ENCODE measurements at places on chromosomes 7 and 10. TPM values are rescaled to one million over a fixed set of nuclear protein-coding genes. Genes with fewer than 3 reads are reported as not detected.

Gene LIPK
- total RNA-seq, result not detected

Gene MYH16
- total RNA-seq, result not detected

Gene FUOM
- 33.9 TPM for total RNA-seq

Gene KIAA1549
- 11.6 TPM for total RNA-seq

Gene MUC12
- total RNA-seq, result 3.8 TPM

Gene CPA1
- total RNA-seq, result not detected

Gene TUBB8
- 1.4 TPM for total RNA-seq

Gene TLX1
- not detected for total RNA-seq

Gene ELFN1
- 5.0 TPM for total RNA-seq

Gene SEMA3C
- 3.1 TPM for total RNA-seq

Gene SPDYE16
- total RNA-seq, result not detected

Gene HTR5A
- total RNA-seq, result not detected

Gene CASP7
- total RNA-seq, result 5.7 TPM

Gene SPDYE2
- not detected for total RNA-seq

Gene ZNF365
- total RNA-seq, result 0.35 TPM

DNA sequence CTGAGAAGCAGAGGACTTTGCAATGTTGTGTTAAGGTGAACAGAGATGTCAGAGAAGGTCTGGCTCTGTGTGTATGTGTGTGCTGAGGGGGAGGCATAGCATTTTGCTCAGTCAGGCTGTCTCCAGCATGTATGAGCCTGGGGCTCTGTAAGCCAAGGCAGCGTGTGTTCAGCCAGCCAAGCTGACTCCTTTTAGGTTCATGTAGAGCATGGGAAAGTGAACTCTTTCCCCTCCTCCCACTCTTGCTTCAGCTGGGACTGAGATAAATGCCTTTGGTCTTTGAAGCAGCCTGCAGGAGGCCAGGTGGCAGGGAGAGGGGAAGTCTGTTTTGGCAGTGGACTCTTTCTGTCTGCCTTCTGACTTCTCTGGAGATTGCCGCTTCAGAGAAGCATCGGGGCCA is 3.8 kb downstream of the SFXN2 start:
- H3K36me3 ChIP-seq, result peaks cover 17% of the 10 kb centered on the region
- H3K27me3 ChIP-seq, result no peaks in the 10 kb centered on the region
- peak; percentile 60 for DNase-seq
- H3K27ac ChIP-seq, result peak overlapping the region; percentile 59
- H3K4me3 ChIP-seq, result 0 out of 2 replicates have a peak overlapping the region, but pooled peaks have one; percentile 2
- peaks cover 36% of the 10 kb centered on the region for H3K4me1 ChIP-seq

- DNase-seq, result no peak
- no peaks in the 10 kb centered on the region for H3K27me3 ChIP-seq
- H3K4me3 ChIP-seq, result no peak overlapping the region
- no peaks in the 10 kb centered on the region for H3K36me3 ChIP-seq
- peaks cover 6% of the 10 kb centered on the region for H3K4me1 ChIP-seq
Observed at GRCh38 chr10:2938869-2939268, 128.5 kb upstream of the PFKP start.

DNA sequence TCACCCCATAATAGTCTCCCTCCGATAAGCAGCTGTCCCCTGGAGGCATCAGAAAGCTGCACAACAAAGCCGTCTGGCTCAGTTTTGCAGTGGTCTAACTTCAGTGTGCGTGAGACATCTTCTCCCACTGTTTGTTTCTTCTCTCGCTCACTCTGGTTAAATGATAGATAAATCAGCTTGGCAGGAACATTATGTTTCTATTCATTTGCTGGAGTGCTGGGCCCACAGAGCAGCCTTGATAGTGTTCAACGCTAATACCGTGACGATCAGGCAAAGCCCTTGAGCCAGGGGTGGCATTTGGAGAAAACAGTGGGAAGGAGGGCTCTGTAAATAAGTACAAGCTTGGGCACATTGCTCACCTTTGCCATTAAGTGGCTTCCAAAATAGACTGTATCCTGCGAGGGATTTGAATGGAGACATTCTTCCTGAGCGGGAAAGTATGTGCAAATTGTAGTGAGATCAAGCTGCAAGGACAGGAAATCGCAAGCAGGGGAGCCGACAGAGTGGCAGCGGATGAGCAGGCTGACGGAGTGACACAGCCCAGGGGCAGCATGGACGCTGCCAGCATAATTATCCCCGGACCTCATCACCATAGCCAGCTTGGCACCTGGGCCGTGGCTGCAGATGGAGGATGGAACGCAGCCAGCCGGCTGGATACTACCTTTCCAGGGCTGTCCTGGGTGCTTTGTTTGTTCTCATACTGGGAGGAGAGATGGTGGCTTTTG is 256.8 kb upstream of the FZD8 start:
- no peak for DNase-seq
- H3K36me3 ChIP-seq, result no peaks in the 10 kb centered on the region
- H3K27ac ChIP-seq, result no peak overlapping the region
- H3K27me3 ChIP-seq, result no peaks in the 10 kb centered on the region

GRCh38 chr7:140223515-140224221 is 46.9 kb upstream of the KDM7A start:
- no peaks in the 10 kb centered on the region for H3K27me3 ChIP-seq
- no peak overlapping the region for H3K27ac ChIP-seq
- DNase-seq, result no peak
- no peaks in the 10 kb centered on the region for H3K36me3 ChIP-seq

GRCh38 chr10:28188526-28188925 is 114.3 kb downstream of the MPP7 start:
- H3K36me3 ChIP-seq, result no peaks in the 10 kb centered on the region
- DNase-seq, result no peak
- no peak overlapping the region for H3K27ac ChIP-seq

DNA sequence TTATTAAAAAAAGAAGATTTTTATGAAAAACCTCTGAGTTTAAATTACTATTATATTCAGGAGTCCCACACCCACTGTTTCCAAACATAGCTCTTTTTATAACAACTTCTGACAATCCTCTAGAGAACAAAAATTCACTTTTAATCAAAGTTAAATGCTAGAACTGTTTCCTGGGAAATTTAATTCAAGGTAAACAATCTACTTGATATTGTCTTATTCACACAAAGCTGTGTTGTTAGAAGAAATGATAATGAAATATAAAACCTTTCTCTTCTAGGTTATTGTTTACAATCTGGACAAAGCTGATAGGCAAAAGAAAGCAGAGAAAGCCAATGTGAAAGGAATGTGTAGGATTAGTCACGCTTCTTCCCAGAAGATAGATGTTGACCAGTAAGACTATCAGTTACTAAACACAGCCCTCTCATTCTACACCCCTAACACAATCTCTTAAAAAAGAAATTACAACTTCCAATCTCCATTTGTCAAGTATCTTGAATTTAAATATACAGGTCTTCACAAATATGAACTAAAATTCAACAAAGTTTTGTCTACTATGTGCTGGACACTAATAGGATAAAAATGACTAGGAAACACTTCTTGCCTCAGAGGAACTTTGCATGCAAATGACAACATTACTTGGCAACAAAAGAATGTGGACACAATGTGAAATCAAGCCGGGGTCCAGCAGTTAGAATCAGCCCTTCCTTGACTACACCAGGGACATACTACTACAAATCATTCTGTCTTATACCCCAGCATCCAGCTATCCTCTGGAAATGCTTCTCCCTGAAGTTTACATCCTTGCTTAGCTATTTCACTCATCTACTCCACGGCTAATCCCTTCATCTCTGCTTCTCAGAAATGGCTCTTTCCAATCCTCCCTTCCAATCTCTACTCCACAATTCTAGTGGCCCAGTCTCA is 123.7 kb downstream of the IMMP2L start:
- no peaks in the 10 kb centered on the region for H3K27me3 ChIP-seq
- H3K27ac ChIP-seq, result no peak overlapping the region
- no peaks in the 10 kb centered on the region for H3K4me1 ChIP-seq
- no peak overlapping the region for H3K4me3 ChIP-seq

GRCh38 chr7:81705206-81705605 is 64.6 kb downstream of the HGF start:
- no peak overlapping the region for H3K27ac ChIP-seq
- peaks cover 12% of the 10 kb centered on the region for H3K4me1 ChIP-seq
- no peak overlapping the region for H3K4me3 ChIP-seq
- H3K36me3 ChIP-seq, result no peaks in the 10 kb centered on the region
- no peak for DNase-seq

GRCh38 chr7:82617156-82617555 is 173.6 kb upstream of the CACNA2D1 start:
- no peaks in the 10 kb centered on the region for H3K4me1 ChIP-seq
- H3K27ac ChIP-seq, result no peak overlapping the region
- H3K27me3 ChIP-seq, result no peaks in the 10 kb centered on the region

DNA sequence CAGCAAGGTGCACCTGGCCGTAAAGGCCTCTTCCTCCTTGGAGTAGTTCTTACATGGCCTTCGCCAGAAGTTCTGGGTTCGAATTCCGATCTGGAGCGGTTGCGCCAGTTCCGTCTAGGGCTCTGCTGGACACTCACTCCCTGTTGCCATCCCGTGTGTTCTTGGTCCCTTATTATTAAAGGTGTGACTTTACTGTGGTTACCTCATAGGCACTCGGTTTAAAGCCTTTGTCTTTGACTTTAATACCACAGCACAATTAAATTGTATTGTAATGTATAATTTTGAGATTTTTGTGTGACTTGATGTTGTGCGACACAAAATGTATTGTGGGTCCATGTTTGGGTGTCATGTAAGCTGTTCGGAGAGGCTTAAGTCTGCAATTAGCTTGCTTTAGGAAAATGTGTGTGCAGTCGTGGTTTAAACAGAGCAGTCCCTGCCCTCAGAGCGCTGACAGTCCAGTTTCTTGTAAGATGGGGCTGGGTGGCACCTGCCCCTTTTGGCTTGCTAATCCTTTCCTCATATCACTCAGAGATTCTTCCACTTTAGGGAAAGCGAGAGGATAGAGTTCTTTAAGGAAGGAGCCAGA is 919 bp downstream of the INPP5F start:
- H3K36me3 ChIP-seq, result no peaks in the 10 kb centered on the region
- H3K27ac ChIP-seq, result no peak overlapping the region

- H3K27me3 ChIP-seq, result no peaks in the 10 kb centered on the region
- H3K36me3 ChIP-seq, result no peaks in the 10 kb centered on the region
- H3K27ac ChIP-seq, result no peak overlapping the region
- H3K4me3 ChIP-seq, result peak overlapping the region; percentile 22
- peaks cover 12% of the 10 kb centered on the region for H3K4me1 ChIP-seq
- no peak for DNase-seq
Observed at GRCh38 chr7:22727714-22728035, 675 bp downstream of the IL6 start.

- no peak for DNase-seq
- H3K36me3 ChIP-seq, result peaks cover 32% of the 10 kb centered on the region
- no peaks in the 10 kb centered on the region for H3K27me3 ChIP-seq
- no peak overlapping the region for H3K27ac ChIP-seq
- H3K4me1 ChIP-seq, result no peaks in the 10 kb centered on the region
Observed at GRCh38 chr10:21831986-21832820, 171.3 kb downstream of the DNAJC1 start.

DNA sequence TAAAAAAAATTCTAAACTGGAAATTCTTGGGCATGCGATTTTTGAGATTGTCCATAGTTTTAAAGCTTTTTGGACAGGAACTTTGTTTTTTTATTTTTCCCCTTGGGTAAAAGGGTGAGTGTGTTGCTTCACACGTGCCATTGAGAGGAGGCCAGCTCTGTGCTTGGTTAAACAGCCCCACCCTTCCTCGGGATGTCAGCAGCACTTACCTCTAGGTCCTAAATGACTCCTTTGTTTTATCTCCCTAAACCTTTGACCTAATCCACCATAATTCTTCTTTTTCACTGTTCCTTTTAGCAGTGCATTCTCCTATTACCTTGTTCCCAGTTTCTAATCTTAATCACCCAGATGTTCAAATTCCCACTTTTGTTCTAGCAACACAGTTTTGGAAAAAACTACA is 83.5 kb downstream of the SEMA3D start:
- no peak overlapping the region for H3K27ac ChIP-seq
- no peaks in the 10 kb centered on the region for H3K4me1 ChIP-seq
- no peak overlapping the region for H3K4me3 ChIP-seq
- H3K36me3 ChIP-seq, result no peaks in the 10 kb centered on the region
- DNase-seq, result no peak

DNA sequence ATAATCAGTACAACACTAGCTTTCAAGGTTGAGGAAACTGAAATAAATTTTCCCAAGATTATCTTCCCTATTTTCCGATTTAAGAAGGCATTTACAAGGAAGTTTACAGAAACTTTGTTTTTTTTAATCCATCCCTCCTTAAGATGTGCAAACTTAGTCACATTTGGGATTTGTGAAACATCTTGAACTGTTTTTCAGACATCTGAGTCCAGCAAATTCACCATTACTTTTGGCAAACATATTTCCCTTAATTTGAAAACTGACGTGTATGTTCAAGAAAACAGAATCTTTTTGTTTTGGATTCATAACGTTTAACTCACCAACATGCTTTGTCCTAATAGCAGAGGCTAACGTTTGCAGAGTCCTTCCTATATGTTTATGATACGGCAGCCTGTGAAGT is 19.5 kb downstream of the GLI3 start:
- peaks cover 60% of the 10 kb centered on the region for H3K4me1 ChIP-seq
- no peak for DNase-seq
- H3K4me3 ChIP-seq, result no peak overlapping the region

- no peaks in the 10 kb centered on the region for H3K27me3 ChIP-seq
- peaks cover 12% of the 10 kb centered on the region for H3K4me1 ChIP-seq
- H3K4me3 ChIP-seq, result no peak overlapping the region
- no peak for DNase-seq
Observed at GRCh38 chr10:71530781-71531180, 134.1 kb downstream of the CDH23 start.

- H3K36me3 ChIP-seq, result no peaks in the 10 kb centered on the region
- H3K4me1 ChIP-seq, result peaks cover 6% of the 10 kb centered on the region
- no peaks in the 10 kb centered on the region for H3K27me3 ChIP-seq
Observed at GRCh38 chr10:2145491-2145890, 408.2 kb upstream of the ADARB2 start.

GRCh38 chr7:24619978-24620377 is 46.7 kb downstream of the PALS2 start:
- H3K4me3 ChIP-seq, result no peak overlapping the region
- H3K27me3 ChIP-seq, result no peaks in the 10 kb centered on the region
- H3K27ac ChIP-seq, result no peak overlapping the region
- peaks cover 20% of the 10 kb centered on the region for H3K4me1 ChIP-seq
- peak; percentile 64 for DNase-seq
- no peaks in the 10 kb centered on the region for H3K36me3 ChIP-seq

DNA sequence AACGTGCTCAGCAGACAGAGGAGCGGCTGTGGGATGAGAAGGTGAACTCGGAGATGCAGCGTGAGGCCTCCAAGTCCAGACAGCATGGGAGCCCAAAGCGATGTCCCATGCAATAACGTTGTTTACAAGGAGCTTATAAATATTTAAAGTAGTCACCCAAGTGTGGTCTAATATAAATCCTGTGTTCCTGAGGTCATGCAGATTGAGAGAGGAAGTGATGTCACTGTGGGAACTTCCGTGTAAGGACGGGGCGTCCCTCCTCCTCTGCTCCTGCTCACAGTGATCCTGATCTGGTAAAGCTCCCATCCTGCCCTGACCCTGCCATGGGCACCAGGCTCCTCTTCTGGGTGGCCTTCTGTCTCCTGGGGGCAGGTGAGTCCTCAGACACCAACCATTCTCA is 94.7 kb upstream of the PRSS58 start:
- no peak overlapping the region for H3K27ac ChIP-seq
- no peak overlapping the region for H3K4me3 ChIP-seq
- H3K4me1 ChIP-seq, result no peaks in the 10 kb centered on the region
- H3K36me3 ChIP-seq, result no peaks in the 10 kb centered on the region
- H3K27me3 ChIP-seq, result no peaks in the 10 kb centered on the region

- peak; percentile 50 for DNase-seq
- H3K4me3 ChIP-seq, result no peak overlapping the region
- H3K36me3 ChIP-seq, result peaks cover 7% of the 10 kb centered on the region
- H3K4me1 ChIP-seq, result peaks cover 48% of the 10 kb centered on the region
Observed at GRCh38 chr10:97718659-97719142, 5.2 kb downstream of the MARVELD1 start.

Data from GM23338 (cell line).